Esophagus squamous epithelium (tissue), 5 donors: ENCODE measurements at places on chromosomes 3 and 15.

DNA sequence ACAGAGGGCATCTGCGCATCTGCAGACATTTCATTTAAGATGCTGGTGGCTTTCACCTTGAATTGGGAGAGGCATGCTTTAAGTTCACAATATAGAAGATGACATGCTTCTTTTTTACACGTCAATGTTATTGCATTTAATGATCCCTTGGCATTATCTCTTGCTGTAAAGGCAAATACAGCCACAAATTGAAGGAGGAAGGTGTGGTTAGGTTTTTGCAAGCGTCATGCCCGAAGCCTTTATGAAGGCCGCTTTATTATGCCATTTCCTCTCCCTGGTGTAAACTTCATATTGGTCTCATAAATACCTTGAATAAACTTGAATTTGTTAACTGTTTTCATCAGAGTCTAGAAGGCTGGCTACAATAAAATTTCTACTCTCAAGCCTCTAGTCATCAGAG, 212.7 kb downstream of the PDZRN3 start:
- no peak overlapping the region for H3K27ac ChIP-seq
- no peak overlapping the region for H3K4me3 ChIP-seq
- DNase-seq = no peak
- H3K27me3 ChIP-seq = no peaks in the 10 kb centered on the region
- H3K36me3 ChIP-seq = no peaks in the 10 kb centered on the region

DNA sequence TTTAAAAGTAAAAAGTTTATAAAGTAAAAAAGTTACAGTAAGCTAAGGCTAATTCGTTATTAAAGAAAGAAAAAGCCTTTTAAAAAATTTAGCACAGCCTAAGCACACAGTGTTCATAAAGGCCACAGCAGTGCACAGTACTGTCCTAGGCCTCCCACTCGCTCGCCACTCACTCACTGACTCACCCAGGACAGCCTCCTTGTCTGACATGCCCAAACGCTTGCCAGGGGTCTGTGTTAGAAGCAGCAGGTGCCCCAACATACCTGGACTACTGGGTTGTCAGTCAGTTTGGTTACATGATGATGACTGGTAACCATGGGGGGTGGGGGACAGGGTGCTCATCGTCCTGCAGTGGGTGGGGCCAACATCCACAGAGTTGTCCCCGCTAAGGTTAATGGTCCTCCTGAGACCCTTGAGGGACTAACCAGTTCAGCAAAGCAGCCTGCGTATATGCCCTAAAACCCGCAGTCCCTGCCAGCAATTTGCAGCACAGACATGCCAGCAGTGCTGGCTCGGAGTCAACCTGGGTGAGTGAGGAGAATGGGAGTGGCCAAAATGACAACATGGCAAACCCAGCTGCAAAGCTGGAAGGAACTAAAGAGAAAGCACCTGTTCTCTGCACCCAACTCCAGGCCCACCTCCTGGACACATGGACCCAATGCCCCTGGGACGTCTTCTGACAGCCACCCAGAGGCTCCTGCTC, 49.2 kb downstream of the CYFIP1 start:
- H3K27ac ChIP-seq = peak overlapping the region; percentile 27
- peaks cover 88% of the 10 kb centered on the region for H3K36me3 ChIP-seq
- DNase-seq = no peak
- no peaks in the 10 kb centered on the region for H3K4me1 ChIP-seq
- H3K4me3 ChIP-seq = no peak overlapping the region

DNA sequence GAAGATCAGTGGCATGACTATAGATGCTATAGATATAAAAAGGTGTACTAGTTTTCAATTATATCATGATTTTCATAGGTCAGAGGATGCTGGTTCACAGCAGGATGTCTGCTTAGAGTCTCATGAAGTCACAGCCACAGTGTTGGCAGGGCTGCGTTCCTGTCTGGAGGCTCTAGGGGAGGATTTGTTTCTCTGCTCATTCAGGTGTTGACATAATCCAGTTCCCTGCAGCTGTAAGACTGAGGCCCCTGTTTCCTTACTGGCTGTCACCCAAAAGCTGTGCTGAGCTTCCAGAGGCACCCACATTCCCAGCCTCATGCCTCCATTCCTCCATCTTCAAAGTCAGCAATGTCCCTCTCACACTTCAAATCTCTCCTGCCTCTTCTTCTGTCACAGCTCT, 170.7 kb downstream of the OCA2 start:
- H3K4me1 ChIP-seq = no peaks in the 10 kb centered on the region
- H3K4me3 ChIP-seq = no peak overlapping the region
- no peak for DNase-seq
- H3K27ac ChIP-seq = no peak overlapping the region
- no peaks in the 10 kb centered on the region for H3K27me3 ChIP-seq
- no peaks in the 10 kb centered on the region for H3K36me3 ChIP-seq

DNA sequence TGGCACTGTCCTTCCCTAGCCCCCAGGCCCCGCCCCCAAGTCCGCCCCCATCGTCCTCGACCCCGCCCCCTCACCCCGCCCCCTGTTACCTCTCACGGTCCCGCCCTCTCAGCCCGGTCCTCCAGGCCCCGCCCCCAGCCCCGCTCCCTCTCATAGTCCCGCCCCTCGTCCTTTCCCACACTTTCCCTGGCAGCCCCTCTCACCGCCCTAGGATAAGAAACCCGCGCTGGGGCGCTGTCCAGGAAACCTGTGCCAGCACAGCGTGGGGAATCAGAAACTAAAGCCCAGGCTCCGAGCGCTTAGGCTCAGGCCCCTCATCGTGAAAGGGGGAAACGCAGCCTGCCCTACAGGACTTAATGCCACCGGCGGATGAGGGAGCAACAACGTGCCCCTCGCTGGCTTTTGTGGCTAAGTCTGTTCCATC, 20.9 kb downstream of the TRPM1 start:
- peak overlapping the region; percentile 11 for H3K4me3 ChIP-seq
- H3K36me3 ChIP-seq = no peaks in the 10 kb centered on the region
- H3K4me1 ChIP-seq = peaks cover 28% of the 10 kb centered on the region
- peak overlapping the region; percentile 49 for H3K27ac ChIP-seq
- DNase-seq = no peak
- peaks cover 5% of the 10 kb centered on the region for H3K27me3 ChIP-seq

DNA sequence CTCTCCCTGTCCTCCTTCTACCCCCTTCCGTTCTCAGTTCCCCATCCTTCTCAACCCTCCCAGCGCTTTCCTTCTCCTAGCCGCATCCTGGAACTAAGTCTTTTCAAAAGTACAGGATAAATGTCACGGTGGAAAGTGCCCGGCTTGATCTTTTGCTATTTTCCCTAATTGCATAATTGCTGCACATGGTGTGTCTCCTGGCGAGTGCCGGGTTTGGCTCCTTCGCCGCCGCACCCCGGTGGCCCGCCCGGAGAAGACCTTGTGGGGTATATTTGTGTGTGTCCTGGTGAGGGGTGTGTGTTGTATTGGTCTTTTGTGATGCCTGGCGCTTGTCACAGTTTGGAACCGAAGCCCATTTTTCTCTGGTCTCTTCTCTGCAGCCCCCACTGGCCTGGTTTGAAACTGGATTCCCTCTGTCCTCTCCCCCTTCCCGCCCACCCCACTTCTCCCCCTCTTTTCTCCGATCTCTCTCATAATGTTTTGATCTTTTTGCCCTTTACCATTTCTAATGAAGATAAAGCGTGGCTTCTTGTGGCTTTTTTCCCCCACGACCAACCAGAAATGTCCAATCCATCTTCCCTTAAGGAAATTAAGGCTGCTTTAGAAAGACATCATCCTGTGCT, 692 bp downstream of the UBE2E2 start:
- H3K27me3 ChIP-seq = no peaks in the 10 kb centered on the region
- H3K36me3 ChIP-seq = no peaks in the 10 kb centered on the region
- H3K27ac ChIP-seq = peak overlapping the region; percentile 91
- peak overlapping the region; percentile 87 for H3K4me3 ChIP-seq
- peaks cover 3% of the 10 kb centered on the region for H3K4me1 ChIP-seq

GRCh38 chr15:48411971-48412591, 80.9 kb downstream of the DUT start:
- DNase-seq = no peak
- peak overlapping the region; percentile 60 for H3K27ac ChIP-seq
- H3K4me1 ChIP-seq = peaks cover 7% of the 10 kb centered on the region
- no peaks in the 10 kb centered on the region for H3K36me3 ChIP-seq
- no peaks in the 10 kb centered on the region for H3K27me3 ChIP-seq

DNA sequence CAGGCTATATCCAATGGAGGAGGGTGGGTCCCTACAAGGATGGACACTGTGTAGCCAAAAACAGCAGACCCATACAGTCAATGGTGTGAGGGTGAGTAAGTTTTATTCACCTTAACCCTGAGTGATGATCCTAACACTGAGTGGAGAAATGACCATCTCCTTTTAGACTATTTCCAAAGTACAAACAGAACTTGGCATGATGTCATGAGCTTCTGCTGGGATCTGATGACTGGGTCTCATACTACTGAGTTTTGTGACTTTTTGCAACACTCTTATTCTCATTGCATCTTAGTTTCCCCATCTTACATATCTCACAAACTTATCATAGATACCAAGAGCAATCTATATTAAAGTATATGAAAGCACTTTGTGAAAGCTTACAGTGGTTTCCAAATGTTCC, 330.3 kb upstream of the CFAP20DC start:
- H3K4me1 ChIP-seq = no peaks in the 10 kb centered on the region
- H3K27ac ChIP-seq = no peak overlapping the region
- no peaks in the 10 kb centered on the region for H3K27me3 ChIP-seq
- no peak overlapping the region for H3K4me3 ChIP-seq

DNA sequence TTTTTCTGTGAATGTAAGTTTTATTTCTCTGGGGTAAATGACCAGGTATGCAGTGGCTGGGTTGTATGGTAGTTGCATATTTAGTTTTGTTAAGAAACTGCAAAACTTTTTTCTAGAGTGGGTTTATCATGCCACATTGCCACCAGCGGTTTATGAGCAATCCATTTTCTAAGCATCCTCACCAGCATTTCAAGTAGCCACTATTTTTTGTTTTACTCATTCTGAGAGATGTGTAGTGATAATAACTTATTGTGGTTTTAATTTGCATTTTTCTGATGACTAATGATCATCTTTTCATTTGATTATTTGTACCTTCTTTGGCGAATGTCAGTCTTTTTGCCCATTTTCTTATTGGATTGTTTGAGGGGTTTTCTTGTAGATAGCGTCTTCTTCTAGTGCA, 56.2 kb downstream of the SPRED1 start:
- no peak overlapping the region for H3K4me3 ChIP-seq
- no peak overlapping the region for H3K27ac ChIP-seq
- DNase-seq = no peak
- H3K36me3 ChIP-seq = no peaks in the 10 kb centered on the region
- no peaks in the 10 kb centered on the region for H3K4me1 ChIP-seq

- no peaks in the 10 kb centered on the region for H3K27me3 ChIP-seq
- no peaks in the 10 kb centered on the region for H3K36me3 ChIP-seq
- no peak for DNase-seq
Observed at GRCh38 chr3:34364335-34364734, 565.9 kb downstream of the PDCD6IP start.

- H3K36me3 ChIP-seq = peaks cover 98% of the 10 kb centered on the region
- H3K4me3 ChIP-seq = no peak overlapping the region
- no peak for DNase-seq
- no peaks in the 10 kb centered on the region for H3K4me1 ChIP-seq
- H3K27ac ChIP-seq = no peak overlapping the region
Observed at GRCh38 chr3:12903000-12903800, 61.8 kb upstream of the RPL32 start.

- H3K36me3 ChIP-seq = no peaks in the 10 kb centered on the region
- peaks cover 8% of the 10 kb centered on the region for H3K4me1 ChIP-seq
- no peak overlapping the region for H3K27ac ChIP-seq
- H3K4me3 ChIP-seq = no peak overlapping the region
- H3K27me3 ChIP-seq = no peaks in the 10 kb centered on the region
Observed at GRCh38 chr3:193814166-193814892, 221.3 kb downstream of the OPA1 start.

- peak overlapping the region; percentile 66 for H3K4me3 ChIP-seq
- DNase-seq = no peak
- no peaks in the 10 kb centered on the region for H3K36me3 ChIP-seq
- no peaks in the 10 kb centered on the region for H3K27me3 ChIP-seq
Observed at GRCh38 chr15:68256675-68257450, 20.7 kb upstream of the FEM1B start.

DNA sequence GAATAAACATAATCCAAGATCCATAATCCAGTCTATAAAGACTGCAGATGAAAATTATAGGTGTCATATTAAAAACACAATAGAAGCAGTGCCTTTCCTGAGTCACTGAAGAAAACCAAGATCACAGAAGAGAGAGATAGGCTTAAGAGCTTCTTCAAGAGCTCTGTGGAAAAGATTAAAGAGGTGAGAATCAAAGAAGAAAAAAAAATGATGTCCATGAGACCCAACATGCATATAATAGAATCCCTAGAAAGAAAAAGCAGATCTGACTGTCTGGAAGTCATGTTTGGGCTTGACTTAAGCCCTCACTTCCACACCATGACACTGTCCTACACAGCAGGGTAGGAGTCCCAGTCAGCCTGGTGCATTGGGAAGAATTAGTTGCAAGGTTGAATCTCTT, 205.6 kb upstream of the PROK2 start:
- no peak overlapping the region for H3K27ac ChIP-seq
- no peaks in the 10 kb centered on the region for H3K4me1 ChIP-seq
- no peaks in the 10 kb centered on the region for H3K27me3 ChIP-seq
- DNase-seq = no peak
- no peak overlapping the region for H3K4me3 ChIP-seq

GRCh38 chr3:114362815-114363214, 69.0 kb downstream of the TIGIT start:
- no peaks in the 10 kb centered on the region for H3K27me3 ChIP-seq
- H3K4me1 ChIP-seq = no peaks in the 10 kb centered on the region
- DNase-seq = no peak

DNA sequence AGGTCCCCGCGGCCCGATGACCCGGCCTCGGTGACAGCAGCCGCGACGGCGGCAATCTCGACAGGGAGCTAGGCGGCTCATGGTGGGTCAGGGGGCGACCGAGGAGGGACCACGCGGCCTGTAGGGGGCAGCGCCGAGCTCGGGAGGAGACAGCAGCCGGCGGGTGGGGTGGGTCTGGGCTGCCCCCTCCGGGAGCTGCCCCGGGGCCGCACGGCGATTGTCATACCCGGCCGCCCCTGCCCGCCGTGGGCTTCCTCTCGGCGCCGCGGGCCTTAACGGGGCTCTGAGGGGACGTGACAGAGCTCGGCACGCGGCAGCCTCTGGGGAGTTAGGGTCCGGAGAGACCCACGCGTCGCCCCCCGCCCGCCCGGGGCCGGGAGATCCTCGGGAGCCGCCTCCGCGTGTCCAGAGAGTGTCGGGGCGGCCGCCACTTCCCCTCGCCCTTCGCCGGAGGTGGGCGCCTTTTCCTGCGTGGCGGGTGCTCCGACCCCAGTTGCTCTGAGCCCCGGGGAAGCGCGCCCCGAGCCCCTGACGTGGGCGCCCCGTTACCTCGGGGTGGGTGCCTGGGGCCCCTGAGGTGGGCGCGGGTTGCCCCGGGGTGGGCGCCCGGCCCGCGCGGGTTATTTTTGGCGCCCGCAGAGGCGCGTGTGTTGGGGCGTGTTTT, 539 bp upstream of the PLCL2 start:
- no peaks in the 10 kb centered on the region for H3K36me3 ChIP-seq
- H3K27me3 ChIP-seq = no peaks in the 10 kb centered on the region
- DNase-seq = no peak
- peak overlapping the region; percentile 64 for H3K4me3 ChIP-seq

GRCh38 chr15:69511015-69511414, 58.4 kb downstream of the RPLP1 start:
- no peak for DNase-seq
- H3K4me1 ChIP-seq = no peaks in the 10 kb centered on the region
- peaks cover 56% of the 10 kb centered on the region for H3K27me3 ChIP-seq
- no peak overlapping the region for H3K27ac ChIP-seq
- H3K36me3 ChIP-seq = no peaks in the 10 kb centered on the region
- H3K4me3 ChIP-seq = no peak overlapping the region

- H3K4me1 ChIP-seq = no peaks in the 10 kb centered on the region
- no peak overlapping the region for H3K27ac ChIP-seq
- no peaks in the 10 kb centered on the region for H3K36me3 ChIP-seq
- no peaks in the 10 kb centered on the region for H3K27me3 ChIP-seq
- no peak overlapping the region for H3K4me3 ChIP-seq
Observed at GRCh38 chr15:59701880-59702279, 12.8 kb upstream of the BNIP2 start.
